SK-N-SH treated with all-trans-retinoic acid at 6 μM for 48 hours (cell line): ENCODE measurements at places on chromosomes 3 and 15.

- peak; percentile 61 for ATAC-seq
Measured at GRCh38 chr3:62558549-62559112, 185.3 kb upstream of the FEZF2 start.

GRCh38 chr3:170049146-170050000, 11.6 kb downstream of the GPR160 start:
- ATAC-seq: peak; percentile 24; the same call in 1 of the 3 replicates

GRCh38 chr3:159922861-159923312, 65.7 kb upstream of the IL12A start:
- ATAC-seq: no peak

GRCh38 chr3:104510131-104510849, 856.4 kb upstream of the ALCAM start:
- ATAC-seq: no peak

DNA sequence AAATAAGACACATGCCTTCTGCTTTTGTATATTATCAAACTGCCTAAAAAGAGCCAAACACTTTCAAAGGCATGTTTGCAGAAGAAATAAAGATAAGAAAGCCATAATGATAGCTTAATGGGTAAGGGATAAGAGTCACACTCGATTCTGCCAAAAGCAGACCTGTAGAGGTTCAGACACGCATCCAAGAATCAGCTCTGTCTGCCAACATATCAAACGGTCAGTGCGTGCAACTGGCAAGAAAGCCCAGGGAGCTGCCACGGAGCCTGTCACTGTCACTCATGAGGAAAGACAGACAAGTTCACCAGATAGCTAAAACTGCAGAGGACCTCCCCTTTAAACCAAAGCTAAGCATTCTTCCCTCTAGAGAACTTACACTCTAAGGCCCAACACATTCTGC, 23.2 kb downstream of the DCP1A start:
- ATAC-seq: peak; percentile 37; the same call in 2 of the 3 replicates

- ATAC-seq: no peak
Measured at GRCh38 chr3:100252001-100252400, 8.8 kb upstream of the TBC1D23 start.

DNA sequence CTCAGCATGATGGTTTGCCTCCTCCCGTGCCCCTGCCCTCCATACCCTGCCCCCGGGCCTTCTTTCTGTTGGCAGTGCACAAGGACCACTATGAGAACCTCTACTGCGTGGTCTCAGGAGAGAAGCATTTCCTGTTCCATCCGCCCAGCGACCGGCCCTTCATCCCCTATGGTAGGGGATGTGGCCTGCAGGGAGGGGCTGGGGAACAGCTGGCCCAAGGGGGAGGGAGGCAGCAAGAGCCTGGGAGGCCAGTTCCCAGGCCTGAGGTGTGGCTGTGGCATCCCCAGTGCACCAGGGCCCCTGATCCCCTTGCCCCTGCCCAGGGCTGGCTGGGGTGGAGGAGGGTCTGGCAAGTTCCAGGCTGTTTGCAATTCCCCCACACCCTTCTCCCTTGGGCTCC, 2.6 kb upstream of the PLA2G4B start:
- ATAC-seq: no peak

- no peak for ATAC-seq
Measured at GRCh38 chr15:78968114-78968513, 23.3 kb upstream of the CTSH start.

GRCh38 chr3:184748219-184749135, 36.6 kb upstream of the MAGEF1 start:
- ATAC-seq: peak; percentile 87

DNA sequence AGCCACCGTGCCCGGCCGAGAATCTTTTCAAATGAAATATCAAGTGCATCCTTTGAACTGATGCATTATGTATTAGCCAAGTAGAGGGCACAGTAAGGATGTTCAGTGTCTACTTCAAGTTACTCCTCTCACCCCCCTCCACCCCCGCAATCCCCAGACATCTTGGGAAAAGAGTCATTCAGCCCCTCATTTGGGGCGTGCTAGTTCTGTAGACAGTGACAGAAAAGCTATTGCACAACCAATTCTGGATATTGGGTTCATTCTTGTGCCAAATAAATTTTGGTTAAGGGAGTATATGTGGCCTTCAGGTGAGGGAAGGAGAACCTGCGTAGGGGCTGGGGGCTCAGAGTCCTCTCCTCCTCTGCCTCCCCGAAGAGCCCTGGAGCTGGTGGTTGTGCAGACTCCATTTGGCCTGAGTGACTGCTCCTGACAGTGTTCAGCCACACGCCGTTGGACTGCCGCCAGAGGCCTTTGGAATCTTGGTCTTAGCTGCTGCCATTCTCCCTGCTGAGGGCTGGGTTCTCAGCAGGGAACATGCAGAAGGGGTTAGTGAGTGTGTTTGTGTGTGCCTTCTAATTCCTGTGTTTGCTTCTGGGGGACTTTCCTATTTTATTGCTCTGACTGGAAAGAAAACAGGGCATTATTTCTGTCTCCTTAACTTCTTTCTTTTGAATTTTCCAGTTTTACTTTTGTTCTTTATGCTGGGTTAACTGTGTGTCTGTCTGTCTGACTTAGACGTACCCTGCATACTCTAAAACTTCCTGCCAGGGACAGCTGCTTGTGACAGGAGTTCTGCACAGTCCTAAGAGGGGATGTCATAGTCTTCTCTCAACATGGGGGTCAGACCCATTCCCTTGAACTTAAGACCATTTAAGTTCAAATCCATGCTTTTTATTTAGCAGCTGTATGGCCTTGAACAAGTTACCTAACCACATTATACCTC, 21.0 kb downstream of the RARB start:
- peak; percentile 92 for ATAC-seq

DNA sequence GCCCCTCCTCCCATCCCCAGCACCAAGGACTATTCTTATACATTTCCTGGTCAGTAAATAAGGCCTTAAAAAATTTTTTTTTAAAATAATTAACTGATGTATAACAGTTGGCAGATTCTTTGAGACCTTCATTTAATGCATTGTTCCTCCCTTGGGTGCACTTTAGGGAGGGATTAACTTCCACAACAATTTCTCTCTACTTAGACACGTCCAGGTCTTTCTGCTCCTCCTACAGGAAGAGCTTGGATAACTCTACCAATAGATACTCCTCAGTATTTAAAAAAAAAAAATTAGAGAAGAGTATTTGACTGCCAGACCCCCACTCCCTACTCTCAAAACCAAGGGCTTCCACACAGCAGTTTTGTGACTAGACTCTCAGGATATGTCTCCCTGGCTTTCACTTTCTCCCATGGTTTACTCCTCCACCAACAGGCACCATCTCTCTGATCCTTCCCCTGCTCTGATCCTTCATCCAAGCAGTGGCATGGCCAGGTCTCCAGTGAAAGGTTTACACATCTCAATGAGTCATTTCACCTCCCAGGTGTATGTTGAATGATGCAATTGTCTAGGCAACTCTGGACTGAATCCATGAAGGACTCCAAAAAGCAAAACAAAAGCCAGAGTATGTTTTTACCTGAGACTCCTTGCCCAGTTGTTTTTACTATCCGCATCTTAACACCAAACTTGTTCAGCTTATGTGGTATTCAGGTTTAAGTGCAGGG, 7.4 kb downstream of the ZIC4 start:
- ATAC-seq: no peak

- no peak for ATAC-seq
Measured at GRCh38 chr3:76203578-76203977, 418.2 kb upstream of the ZNF717 start.

- no peak for ATAC-seq
Measured at GRCh38 chr15:29677871-29678461, 144.3 kb downstream of the TJP1 start.

- no peak for ATAC-seq
Measured at GRCh38 chr3:14147066-14147435, 22.2 kb downstream of the TMEM43 start.

DNA sequence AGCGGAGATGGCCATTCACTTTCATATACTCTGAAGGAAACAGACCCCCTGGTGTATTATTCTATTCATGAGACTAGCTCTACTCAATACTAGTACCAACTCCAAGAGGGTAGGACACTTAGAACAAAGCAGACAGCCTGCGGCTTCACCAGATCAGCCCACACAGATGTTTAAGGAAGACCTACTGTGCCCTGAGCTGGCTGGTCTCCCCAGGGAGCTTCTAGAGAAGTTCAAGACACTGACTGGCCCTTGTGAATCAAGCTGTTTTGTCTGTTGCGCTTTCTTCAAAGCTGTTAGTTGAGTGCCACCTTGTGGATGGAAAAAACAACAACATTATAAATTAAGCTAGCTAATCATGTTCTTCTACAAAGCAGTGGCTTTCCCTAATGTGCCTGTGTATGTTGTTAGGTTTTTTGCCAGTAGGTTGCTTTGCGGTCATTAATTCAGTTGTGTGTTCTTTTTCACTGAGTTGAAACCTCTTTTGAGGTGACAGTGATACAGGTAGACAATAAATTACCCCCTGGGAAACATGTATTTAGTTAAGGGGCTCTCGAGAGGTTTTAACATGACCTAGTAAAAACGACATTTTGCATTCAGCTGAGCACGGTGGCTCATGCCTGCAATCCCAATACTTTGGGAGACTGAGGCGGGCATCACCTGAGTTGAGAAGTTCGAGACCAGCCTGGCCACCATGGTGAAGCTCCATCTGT, 64.2 kb upstream of the MYZAP start:
- peak; percentile 89 for ATAC-seq

- ATAC-seq: no peak
Measured at GRCh38 chr3:45887759-45888511, 1.6 kb downstream of the CCR9 start.

- ATAC-seq: peak; percentile 55
Measured at GRCh38 chr15:23416349-23417276, 30.4 kb downstream of the GOLGA6L2 start.

GRCh38 chr15:25175789-25176615, 221.2 kb downstream of the SNRPN start:
- ATAC-seq: no peak

- ATAC-seq: no peak
Measured at GRCh38 chr3:172640751-172641150, 70.1 kb downstream of the NCEH1 start.

- ATAC-seq: no peak
Measured at GRCh38 chr3:196275126-196275525, 12.4 kb downstream of the PCYT1A start.

DNA sequence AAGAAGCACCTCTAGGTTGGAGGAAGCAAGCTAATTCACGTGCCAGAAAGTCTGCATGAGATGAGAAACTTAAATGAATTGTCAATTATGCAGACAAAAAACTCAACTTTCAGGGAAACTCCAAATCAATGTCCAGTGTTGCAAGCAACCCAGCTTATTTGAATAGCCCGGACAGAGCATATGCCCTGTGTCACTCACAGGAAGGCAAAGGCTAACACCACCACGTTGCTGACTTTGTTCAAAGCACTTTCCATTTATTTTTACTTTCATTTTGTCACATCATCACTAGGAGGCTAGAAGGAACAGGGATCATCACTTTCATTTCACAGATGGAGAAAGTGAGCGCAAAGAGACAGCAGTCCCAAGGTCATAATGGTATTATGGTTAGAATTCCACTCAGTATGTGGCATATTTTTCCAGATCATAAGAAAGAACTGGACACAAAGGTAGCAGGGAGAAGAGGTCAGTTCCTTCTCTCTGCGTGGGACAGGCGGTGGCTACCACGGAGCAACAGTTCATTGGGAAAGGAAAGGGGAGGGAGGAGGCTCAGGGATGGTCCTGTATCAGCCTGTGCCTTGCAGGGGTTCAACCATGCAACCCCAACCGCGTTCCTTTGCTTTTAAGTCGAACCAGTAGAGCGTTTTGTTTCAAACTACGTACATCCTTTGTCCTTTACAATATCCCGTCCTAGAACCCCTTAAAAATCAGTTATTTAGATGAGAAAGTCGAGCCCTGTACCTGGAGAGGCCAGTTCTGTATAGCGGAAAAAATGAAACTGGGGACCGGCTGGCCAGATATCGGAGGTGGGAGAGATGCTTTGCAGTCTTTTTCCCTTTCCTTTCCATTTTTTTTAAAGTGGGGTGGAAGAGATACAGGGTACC, 1.1 kb downstream of the HEG1 start:
- ATAC-seq: peak; percentile 55

GRCh38 chr3:34178415-34178814, 380.0 kb downstream of the PDCD6IP start:
- ATAC-seq: no peak

DNA sequence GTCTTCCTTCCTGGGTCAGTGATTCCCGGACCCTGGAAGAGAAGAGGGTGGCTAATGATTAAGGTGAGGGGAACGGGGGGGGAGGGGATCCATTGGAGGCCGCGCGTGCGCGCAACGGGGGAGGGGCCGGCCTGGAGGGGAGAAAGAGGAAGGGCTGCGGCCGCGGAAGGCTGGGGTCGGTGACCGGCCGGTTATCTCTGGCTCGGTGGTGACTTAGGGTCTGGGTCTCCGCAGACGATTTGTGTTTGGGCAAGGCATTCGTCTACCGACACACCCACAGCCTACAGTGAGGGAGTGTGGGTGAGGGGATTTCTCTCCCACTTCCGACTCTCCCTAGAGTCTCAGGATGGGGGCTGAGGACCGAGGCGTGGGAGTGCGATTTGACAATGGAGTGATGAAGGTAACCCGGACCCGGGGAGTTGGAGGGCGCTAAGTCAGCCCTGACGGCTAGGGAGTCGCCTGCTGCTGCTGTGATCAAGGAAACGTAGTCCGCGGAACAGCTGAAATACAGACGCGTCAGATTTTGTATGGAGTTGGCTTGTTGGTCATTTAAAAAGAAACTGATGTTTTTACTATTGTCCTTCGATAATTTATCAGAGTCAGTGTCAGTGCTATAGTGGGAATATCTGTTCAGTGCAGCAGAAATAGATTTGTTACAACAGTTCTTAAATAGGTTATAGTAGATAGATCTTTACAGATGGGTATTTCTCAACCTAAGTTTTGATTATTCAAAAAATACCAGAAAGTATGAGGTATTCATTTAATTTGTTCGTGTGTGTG, 733 bp downstream of the RNF111 start:
- peak; percentile 83 for ATAC-seq

DNA sequence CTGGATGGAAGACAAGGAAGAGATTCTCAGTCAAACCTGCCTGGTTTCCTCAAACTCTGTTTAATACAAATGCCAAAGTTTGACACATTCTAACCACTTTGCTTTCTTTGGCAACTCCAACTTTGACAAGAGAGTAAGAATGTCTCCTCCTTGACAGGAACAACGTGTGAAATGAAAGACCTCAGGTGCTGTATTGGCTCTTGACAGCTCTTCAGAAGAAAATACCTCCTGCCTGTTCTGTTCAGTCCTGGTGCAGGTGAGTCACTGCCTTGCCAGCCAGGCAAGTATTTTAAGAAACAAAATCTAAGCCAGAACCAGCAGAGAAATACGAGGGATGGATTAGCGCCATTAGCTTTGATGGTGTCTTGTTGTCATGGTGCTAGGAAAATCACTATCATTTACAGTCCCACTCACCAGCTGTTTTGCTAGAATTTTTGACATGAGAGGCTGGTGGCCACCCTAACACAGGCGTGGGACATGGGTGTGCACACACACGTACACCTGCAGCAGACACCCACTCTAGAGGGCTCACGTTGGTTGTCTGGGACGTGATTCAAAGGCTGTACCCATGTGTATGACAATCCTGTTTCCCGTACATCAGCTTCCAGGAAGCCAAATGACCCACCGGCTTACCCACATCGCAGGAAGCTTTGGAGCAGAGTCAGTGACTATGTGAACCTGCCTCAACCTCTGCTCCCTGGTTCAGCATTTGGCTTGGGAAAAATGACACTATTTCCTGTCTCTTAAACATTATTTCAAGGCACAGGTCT, 60.4 kb downstream of the CCNL1 start:
- peak; percentile 29; the same call in 2 of the 3 replicates for ATAC-seq

- ATAC-seq: no peak
Measured at GRCh38 chr3:146739203-146739671, 134.1 kb upstream of the PLSCR5 start.
